ENCODE measurements at places on chromosomes 11 and 22.
A peak's percentile ranks its signal among the peaks of the same experiment; 100 is the strongest.

DNA sequence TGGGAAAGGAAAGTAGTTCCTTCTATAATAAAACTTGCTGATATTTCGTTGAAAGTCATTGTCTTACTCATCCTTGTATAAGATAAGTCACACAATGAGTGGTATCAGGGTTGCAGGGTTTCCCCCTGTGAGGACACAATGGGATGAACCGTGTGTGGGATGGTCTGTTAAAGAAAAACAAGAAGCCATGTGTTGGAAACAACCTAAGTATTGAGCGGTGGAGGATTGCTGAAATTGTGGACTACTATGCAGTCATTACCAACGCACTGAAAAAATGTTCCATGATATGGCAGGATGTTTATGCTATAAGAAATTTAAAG lies 28.6 kb downstream of the PTPRJ start:
- peak; percentile 71 for DNase-seq

- DNase-seq = no peak
These were observed 113.6 kb downstream of the LDLRAD3 start for GRCh38 chr11:36057379-36058042.

GRCh38 chr11:68666849-68667248 lies 17.5 kb upstream of the GAL start:
- DNase-seq = no peak

DNA sequence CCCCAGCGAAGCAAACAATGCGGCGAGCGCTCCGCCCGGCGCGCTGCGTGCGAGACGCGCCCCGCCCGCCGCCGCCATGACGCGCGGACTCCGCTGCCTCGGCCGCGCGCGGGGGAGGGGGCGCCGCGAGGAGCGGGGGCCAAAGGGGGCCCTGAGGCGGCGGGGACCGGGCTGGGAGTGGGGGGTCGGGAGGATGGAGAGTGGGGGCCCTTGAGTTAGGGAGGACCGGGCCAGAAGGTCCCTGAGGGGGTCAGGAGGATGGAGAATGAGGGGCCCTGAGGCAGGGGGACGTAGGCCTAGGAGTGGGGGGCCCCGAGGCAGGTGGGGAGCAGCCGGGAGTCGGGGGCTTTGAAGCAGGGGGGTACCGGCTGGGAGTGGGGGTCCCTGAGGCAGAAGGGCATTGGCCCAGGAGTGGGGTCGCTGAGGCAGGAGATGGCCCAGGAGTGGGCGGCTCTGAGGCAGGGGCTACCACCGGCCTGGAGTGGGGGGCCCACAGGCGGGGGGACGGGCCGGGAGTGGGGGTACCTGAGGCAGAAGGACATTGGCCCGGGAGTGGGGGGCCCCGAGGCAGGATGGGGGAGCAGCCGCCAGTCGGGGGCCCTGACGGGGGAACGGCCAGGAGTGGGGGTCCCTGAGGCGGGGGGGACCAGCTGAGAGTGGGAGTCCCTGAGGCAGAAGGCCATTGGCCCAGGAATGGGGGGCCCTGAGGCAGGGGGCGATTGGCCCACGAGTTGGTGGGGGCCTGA lies at the start of gene BRD1:
Gene BRD1, minus strand, starts transcription at position 21 of the 746 bp plus-strand sequence. CDS start 3,556 bp downstream, outside the sequence.
- DNase-seq = peak; percentile 37

- no peak for DNase-seq
These were observed 32.6 kb downstream of the PPFIBP2 start for GRCh38 chr11:7546324-7546791.

- DNase-seq = no peak
These were observed 36.4 kb downstream of the SWAP70 start for GRCh38 chr11:9700105-9700801.

GRCh38 chr11:408154-409007 lies 6.4 kb downstream of the SIGIRR start:
- DNase-seq = no peak

DNA sequence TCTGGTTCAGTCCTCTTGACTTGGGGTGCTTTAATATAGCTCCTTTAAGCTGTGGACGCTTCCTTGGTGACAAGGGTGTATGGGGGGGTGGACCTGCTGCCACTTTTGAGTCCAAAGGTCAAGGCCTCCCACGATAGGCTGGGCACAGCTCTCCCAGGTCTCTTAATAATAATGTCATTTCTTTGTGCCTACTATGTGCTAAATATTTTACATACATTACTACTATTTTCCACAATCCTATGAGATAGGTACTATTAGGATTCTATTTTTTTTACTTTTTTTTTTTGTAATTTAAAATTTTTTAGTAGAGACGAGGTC lies 304 bp upstream of the UCP3 start:
- no peak for DNase-seq
